Stimulated activated CD8-positive, alpha-beta memory T cell treated with anti-CD3 and anti-CD28 coated beads, Interleukin-4, amount 100 ng/mL, for 1 hour (primary cell): ENCODE measurements at places on chromosomes 13 and 19.

GRCh38 chr13:45930177-45930576 is 78.6 kb upstream of the SIAH3 start:
- no peak for DNase-seq

GRCh38 chr19:51473009-51473707 is 5.2 kb upstream of the CEACAM18 start:
- peak; percentile 87 for DNase-seq

DNA sequence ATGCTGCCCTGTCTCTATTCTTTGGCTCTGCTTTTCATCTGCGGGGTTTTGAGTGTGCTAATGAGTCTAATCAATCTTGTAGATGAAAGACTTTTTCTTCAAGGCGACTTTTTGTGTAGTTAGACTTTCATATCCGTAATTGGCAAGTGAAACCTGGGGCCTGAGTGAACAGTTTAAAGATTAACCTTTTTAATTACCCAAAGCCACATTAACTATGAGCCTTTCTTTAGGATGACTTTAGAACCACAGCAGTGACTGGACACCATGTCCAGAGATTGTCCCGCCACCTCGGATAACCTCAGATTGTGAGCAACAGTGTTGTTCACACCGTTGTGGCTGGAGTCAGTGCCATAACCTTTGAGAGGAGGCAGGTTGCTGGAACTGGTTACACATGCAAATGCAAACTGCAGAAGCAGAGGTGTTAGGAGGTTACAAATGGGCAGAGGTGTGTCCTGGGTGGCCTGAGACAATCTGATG is 58.7 kb downstream of the SIAH3 start:
- no peak for DNase-seq

GRCh38 chr19:5154129-5154798 is 185.4 kb downstream of the KDM4B start:
- DNase-seq, result no peak

DNA sequence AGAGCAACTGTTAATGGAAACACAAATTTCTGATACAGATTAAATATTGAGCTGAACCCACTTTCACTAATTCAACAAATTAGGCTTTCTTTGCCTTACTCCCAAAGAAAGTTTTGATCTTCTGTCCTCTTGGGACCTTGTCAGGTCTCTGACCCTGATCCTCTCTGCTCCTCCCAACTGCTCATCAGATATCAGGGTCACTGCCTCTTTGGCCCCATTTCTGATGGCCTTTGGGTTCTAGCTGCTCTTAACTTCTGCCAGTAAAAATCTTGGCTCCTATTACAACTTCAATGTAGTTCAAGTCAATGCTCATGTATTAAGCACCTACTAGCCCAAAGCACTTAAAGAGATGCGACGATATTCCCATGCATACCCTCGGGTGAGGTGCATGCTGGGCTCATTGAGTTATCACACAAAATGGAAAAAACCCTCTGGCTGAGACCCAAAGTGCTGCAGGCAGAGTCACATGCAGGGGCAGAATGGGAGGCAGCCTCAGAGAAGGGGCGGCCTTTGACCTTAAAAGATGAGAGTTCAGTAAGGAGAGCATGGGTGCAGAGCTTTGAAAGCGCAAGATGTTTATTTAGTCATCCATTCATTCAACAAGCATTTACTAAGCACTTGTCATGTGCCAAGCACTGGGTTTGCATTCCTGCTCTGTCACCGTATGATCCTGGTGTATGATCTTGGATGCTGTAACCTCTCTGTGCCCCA is 183.4 kb downstream of the USP12 start:
- DNase-seq, result no peak

DNA sequence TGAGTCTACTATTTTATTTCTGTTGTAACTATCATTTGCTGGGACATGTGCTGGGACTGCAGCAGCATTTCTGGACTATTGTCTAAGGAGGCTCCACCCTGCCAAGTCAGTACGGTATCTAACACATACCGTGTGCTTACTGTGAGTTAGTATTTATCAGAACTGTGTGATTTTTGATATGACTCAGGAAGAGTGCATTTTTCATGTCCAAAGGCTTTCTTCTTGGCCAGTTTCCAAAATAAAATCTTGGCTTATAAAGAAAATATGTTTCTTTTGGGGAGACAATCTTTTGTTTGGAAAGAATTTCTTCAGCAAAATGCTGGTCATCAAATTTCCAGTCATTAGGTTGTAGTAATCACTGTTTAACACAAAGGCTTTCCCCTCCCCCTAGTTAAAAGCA is 11.6 kb downstream of the PARP4 start:
- no peak for DNase-seq

DNA sequence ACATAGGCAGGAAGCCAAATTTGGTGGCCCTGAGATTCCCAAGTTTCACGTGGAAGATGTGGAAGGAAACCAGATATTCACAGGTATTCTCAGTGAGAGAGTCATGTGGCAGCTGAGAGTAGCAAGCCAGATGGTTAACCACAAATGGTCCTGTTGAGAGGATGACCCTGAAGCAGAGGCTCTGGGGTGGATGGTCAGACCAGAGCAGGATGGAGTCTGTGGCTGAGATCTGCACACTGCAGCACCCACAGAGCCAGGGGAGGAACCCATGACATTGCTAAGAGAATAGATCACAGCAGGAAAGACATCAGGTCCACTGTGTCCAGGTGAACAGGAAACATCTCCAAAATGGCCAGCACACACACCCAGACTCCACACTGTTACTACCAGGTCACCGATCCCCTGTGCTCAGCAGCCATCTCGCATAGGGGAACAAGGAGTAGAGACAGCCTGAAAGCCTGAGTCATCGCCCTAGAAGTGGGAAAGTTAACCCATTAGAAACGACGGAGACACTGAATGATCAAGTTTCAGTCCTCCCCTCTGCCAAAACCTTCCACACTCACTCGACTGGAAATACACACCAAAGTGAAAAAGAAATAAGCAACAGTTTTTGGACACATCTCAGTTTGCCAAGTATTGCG is 160.0 kb downstream of the RBM26 start:
- no peak for DNase-seq

GRCh38 chr13:61045251-61045650 is 370.4 kb downstream of the PCDH20 start:
- no peak for DNase-seq

DNA sequence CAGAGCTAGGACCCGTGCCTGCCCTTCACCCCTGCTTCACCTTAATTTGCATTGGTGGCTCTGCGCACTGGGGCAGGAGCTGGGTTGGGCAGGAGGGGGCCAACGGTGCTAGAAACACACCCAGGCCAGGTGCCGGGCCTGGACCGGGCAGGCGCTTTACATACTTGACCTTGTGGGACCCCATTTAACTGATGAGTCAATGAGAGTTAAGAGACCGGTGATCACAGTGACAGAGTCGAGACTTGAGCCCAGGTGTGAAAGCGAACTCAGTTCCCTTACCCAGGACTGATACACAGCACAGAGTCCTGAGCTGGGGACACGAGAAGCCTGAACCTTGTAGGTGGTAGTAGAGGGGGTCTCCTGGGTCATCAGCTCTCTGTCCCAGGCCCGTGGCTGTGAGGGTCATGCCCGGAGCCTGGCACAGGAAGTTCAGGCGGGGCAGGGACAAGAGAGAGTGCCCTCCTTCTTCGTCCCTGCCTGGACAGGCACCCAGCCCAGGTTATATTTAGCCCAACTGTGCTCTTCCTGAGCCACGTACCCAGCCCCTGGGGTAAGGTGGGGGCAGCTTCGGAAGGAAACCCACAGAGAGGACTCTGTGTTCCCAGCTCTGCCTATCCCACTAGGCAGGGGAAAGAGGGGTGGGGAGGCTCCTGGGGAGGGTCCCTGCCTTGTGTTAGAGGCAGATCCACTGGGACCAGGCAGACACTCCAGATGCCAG is 1.9 kb downstream of the PRX start:
- no peak for DNase-seq

DNA sequence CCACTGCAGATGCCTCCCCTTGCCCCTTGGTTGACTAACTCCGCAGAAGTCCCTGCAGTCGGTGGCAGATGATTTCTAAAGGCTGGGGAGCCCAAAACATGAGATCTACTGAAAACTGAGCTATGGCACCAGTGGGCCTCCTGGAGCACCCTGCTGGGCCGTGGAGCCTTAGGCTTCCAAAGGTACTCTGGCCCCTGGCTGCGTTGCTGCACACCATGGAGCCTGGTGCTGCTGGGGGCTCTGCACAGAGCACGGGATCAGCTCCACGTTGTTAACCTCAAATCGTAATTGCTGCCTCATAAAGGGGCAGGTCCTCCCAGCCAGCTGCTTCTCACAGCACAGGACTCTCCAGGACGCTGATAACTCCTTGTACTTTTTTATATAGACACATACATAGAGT is 357.5 kb downstream of the NALCN start:
- DNase-seq, result no peak

DNA sequence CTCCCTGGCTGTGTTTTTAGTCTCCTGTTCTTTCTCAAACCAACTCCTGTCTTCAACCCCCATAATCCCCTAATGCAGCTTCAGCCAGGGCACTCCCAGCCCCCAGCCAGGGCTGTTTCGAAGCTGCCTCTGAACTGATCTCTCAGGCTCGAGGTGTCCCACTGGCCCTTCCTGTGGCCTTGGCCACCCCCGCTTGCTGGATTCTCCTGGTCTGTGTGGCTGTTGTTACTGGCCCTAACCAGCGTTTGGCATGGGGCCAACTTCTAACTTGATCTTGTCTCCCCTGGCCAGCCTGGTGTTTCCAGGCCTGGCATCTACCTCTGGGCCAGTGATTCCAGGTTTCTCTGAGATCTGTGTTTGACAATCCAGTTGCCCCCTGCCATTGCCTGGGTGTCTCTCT is 11.0 kb downstream of the XAB2 start:
- no peak for DNase-seq

DNA sequence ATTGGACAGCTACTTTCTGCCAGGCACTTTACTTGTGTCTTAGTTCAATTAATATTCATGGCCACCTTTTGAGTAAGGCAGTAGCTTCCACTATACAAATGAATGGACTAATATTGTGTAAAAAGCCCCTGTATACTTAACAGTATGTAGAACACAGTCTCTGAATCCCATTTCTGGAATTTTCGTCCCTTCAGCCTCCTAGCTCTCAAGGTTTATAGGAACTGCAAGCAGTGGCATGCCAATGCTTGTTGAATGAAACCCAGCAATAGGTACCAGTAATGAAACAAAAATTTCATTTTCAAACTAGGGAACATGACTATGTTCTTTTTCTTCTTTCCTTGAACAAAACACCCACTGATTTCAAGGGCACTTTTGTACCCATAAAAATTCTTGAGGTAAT is 361.6 kb downstream of the TDRD3 start:
- DNase-seq, result no peak

DNA sequence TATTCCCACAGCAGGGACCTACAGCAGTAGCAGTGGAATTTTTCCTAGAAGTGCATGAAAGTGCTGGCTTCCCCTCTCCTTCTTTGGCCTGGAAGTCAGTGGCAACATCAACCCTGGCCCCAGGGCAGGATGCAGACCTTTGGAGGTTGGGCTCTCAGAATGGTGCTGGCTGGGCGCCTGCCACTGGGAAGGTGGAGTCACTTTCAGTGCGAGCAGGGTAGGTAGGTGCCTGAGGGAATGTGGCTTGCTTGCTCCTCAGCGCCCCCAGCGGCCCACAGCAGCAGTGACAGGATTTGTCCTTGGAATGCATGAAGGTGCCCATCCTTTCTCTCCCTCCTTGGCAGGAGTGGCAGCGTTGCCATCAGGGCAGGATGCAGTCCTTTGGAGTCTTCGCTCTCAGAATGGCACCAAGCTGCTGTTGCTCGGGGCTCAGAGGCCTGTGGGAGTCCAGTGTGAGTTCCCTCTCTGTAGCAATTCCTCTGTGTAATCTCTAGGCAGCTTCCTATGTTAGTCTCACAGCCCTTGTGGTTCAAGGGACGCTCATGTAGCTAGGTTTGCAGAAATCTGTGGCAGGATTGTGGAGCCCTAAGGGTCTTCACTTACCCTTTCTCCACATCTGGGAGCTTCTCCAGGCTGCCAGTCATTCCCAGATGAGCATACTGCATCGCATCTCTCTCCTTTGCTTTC is 354.4 kb upstream of the DACH1 start:
- DNase-seq, result no peak

DNA sequence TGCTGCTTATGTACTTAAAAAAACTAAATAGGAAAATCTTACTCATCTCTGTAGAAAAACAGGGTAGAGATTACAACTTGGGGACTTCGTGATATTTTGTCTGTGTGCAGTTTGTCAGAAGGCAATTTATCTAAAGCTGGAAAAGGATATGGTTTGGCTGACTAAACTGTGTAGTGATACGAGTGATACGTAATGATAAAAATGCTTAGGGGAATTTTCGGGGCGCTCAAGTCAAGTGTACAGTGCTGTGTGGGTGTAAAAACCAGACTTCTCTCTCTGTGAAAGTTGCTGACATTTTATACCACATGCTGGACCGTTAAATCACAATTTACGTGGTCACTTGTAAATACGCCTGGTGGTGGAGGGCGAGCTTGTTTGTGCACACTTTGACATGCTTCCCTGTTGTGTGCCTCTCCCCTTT is 221.7 kb downstream of the KCNRG start:
- no peak for DNase-seq

DNA sequence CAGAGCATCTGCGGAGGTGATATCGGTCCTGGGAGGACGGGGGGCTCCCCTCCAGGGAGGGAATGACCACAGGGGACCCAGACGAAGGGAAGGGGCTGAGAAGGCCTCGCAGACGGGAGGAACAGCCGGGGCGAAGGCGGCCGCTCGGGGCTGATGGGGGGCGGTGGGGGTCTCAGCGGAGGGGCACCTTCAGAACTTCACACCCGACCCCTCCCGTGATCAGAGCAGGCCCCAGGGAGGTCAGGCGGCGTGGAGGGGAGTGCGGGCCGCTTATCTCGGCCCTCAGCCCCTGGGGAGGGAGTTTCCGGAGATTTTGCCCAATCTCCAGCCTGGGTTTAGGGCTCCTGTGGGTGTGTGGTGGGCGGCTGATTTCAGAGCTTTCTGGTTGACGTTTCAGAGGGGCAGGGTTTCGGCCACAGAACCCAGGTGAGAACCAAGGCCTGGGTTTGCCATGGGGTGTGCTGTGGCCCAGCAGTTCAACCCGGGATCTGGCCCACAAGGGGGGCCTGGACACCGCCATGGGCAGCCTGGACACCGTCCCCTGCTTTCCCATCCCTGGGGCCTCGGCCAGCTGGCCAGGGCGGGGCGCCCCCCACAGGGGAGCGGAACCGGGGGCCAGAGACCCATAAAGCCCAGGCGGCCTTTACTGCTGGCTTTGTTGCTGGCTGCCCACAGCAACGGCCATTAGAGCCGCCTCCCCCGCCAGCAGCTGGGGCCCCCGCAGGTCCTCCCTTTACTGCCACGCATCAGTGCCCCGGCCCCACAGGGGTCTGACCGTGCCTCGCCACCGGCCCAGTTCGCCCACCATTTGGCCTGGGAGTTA is 29.0 kb downstream of the ARID3A start:
- no peak for DNase-seq

GRCh38 chr19:32172566-32173160 is 172.7 kb upstream of the ZNF507 start:
- no peak for DNase-seq
